ENCODE measurements at places on chromosomes 16 and 17. TPM values are rescaled to one million over a fixed set of nuclear protein-coding genes. Genes with fewer than 3 reads are reported as not detected.
A peak's percentile ranks its signal among the peaks of the same experiment; 100 is the strongest.

ATP2A1 gene
- 5.6 TPM for total RNA-seq

SCPEP1 gene
- total RNA-seq, result 41.3 TPM

PLD6 gene
- total RNA-seq, result 1.2 TPM

NPIPB2 gene
- 24.7 TPM for total RNA-seq

KRT33B gene
- not detected for total RNA-seq

GRCh38 chr16:7218936-7219335 lies 113.7 kb upstream of the RBFOX1 start:
- H3K4me1 ChIP-seq, result no peaks in the 10 kb centered on the region
- no peak overlapping the region for H3K4me3 ChIP-seq
- no peak for DNase-seq
- no peak overlapping the region for H3K27ac ChIP-seq
- peaks cover 84% of the 10 kb centered on the region for H3K36me3 ChIP-seq

DNA sequence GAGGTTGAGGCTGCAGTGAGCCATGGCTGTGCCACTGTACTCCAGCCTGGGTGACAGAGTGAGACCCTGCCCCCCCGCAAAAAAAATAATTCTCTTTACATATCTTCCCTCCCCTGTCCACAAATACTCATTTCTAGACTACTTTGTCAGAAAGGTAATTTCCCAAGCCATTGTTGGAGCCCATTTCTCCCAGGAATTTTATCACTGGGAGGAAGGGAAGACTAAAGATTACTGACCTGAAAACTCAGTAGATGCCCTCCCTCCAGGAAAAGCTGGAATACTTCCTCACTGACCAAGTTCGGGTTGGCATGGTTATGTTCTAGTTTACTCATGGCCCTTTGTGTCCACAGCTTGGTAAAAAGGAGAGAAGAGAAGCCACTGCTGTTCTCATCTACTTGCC lies 4.1 kb downstream of the CALCOCO2 start:
- no peak overlapping the region for H3K4me3 ChIP-seq
- H3K27ac ChIP-seq, result no peak overlapping the region
- no peak for DNase-seq
- H3K27me3 ChIP-seq, result no peaks in the 10 kb centered on the region
- H3K4me1 ChIP-seq, result peaks cover 3% of the 10 kb centered on the region

DNA sequence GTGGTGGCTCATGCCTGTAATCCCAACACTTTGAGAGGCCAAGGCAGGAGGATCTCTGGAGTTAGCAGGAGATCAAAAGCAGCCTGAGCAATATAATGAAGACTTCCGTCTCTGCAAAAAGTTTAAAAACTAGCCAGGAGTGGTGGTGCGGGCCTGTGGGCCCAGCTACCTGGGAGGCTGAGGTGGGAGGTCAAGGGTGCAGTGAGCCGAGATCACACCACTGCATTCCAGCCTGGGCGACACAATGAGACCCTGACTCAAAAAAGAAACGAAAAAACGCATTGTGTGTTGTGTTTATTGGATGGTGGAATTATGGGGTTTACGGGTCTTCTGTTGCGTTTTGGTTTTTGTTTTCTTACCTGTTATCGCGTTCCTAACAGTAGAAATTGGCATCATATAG lies 863 bp upstream of the DDX19A start:
- no peaks in the 10 kb centered on the region for H3K27me3 ChIP-seq
- H3K4me1 ChIP-seq, result peaks cover 24% of the 10 kb centered on the region
- H3K4me3 ChIP-seq, result peak overlapping the region; percentile 94
- H3K36me3 ChIP-seq, result peaks cover 9% of the 10 kb centered on the region

DNA sequence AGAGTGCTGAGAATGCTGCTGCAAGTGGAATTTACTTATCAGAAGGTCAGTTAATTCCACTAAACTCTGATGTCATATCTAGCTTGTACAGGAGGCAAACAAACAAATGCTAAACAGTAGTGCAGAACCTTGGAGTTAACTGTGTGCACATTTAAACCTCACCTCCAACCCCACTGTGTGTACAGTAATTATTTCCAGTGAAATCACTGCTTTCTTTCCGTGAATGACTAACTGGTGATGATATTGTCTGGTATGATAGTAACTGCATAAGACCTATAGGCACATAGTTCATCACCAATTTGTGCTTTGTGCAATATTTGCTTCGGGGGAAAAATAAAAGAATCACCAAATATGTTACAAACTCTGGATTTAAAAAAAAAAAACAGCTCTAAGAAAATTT lies 492.5 kb upstream of the HSBP1 start:
- no peaks in the 10 kb centered on the region for H3K36me3 ChIP-seq
- H3K4me3 ChIP-seq, result no peak overlapping the region
- H3K4me1 ChIP-seq, result no peaks in the 10 kb centered on the region
- no peaks in the 10 kb centered on the region for H3K27me3 ChIP-seq
- no peak overlapping the region for H3K27ac ChIP-seq

DNA sequence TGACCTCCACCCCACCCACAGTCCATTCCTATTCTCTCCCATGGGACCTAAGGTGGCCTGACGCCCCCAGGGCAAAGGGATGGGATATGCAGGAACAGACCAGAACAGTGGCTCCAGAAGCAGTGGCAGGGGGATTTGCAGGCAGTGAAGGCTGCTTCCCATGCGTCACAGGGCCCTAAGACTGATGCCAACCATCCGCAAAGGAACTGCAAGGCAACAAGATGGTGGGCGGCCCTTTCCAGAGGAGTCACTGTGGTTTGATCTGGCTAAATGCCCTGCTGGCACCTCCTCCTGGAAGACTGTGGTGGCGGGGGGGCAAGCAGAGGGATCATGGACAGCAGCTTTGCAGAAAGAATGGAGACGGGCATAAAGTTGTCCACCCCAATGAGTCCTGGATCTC lies 4.4 kb upstream of the SLC39A11 start:
- H3K27me3 ChIP-seq, result no peaks in the 10 kb centered on the region
- H3K36me3 ChIP-seq, result no peaks in the 10 kb centered on the region

DNA sequence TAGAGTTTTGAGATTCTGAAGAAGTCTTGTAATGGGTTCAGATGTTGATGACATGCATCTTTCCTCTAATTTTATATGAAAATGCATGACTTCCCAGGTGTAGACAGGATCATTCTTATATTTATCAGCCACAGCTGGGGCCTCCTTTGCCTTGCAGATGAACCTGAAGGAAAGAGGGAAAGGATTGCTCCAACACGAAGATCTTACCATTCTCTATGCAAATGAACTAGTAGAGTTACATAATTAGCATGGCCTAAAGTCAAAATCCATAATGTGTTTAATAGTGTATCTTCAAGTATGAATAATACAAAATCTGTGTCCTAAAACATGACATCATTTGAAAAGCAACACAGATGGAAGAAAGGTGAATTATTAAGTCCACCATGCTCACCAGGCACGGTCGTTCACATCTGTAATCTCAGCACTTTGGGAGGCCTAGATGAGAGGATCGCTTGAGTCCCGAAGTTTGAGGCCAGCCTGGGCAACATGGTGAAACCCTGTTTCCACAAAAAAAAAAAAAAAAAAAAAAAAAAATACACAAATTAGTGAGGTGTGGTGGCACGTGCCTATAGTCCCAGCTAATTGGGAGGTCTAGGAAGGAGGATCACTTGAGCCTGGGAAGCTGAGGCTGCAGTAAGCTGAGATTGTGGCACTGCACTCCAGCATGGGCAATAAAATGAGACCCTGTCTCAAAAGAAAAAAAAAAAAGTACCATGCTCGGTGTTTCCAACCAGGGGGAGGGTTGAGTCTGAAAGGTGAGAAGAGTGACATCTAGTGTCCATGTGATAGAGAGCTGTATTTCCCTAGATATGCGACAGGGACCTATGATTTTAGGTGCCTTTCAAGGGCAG lies 6.3 kb downstream of the VWA3A start:
- no peak overlapping the region for H3K4me3 ChIP-seq
- H3K27me3 ChIP-seq, result no peaks in the 10 kb centered on the region
- peak overlapping the region; percentile 35 for H3K27ac ChIP-seq
- H3K36me3 ChIP-seq, result no peaks in the 10 kb centered on the region
- no peak for DNase-seq
- peaks cover 28% of the 10 kb centered on the region for H3K4me1 ChIP-seq

DNA sequence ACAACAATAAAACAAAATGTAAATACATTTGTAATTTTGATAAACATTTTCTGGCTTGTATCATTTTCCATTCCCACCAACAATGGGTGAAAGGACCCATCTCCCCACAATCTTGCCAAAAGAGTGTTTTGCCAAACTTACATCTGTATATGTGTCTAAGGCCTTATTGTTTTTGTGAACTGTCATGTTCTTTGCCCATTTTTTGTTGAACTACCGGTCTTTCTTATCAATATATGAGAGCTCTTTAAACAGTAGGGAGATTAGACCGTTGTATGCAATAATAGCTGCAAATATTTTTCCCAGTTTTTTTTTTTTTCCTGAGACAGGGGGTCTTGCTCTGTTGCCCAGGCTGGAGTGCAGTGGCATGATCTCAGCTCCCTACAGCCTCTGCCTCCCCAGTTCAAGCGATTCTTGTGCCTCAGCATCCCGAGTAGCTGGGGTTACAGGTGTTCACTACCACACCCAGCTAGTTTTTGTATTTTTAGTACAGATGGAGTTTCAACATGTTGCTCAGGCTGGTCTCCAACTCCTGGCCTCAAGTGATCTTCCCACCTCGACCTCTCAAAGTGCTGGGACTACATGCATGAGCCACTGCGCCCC lies 9.6 kb upstream of the STX4 start:
- no peak overlapping the region for H3K4me3 ChIP-seq
- peaks cover 4% of the 10 kb centered on the region for H3K4me1 ChIP-seq
- H3K27me3 ChIP-seq, result no peaks in the 10 kb centered on the region
- H3K27ac ChIP-seq, result no peak overlapping the region
- no peak for DNase-seq

DNA sequence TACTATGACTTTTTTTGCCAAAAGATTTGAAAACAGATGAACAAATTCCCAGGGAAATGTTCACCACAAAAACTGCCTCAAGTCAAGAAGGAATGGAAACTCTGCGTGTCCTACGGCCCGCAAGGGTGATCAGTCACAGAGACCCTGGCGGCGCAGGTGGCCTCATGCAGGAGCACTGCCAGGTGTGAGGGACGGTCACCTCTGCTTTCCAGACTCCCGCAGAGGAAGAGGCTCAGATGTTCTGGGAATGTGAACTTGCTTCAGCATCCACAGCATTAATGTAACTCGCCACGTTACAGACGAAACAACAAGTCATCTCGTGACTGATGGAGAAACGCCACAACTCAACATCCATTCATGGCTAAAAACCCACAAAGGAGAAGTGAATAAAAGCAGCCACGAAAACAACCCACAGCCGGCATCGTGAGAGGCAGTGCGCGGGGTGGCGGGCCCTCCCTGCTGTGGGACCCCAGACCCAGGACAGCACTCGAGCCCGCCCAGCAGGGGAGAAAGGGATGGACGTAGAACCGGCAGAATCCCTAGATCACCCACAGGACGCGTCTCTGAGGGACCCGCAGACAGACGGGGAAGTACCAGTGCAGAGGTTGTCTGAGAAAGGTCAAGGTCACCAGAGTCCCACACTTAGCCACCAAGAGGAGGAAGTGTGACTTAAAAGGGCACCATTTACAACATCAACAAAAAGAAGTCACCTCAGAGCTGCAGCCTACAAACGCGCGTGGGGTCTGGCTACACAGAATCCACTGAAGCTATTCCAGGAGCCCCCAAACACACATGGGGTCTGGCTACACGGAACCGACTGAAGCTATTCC lies 76.9 kb upstream of the GNG13 start:
- H3K36me3 ChIP-seq, result no peaks in the 10 kb centered on the region
- H3K4me3 ChIP-seq, result no peak overlapping the region
- no peaks in the 10 kb centered on the region for H3K27me3 ChIP-seq
- H3K27ac ChIP-seq, result peak overlapping the region; percentile 37
- no peak for DNase-seq
- no peaks in the 10 kb centered on the region for H3K4me1 ChIP-seq

- DNase-seq, result no peak
- no peak overlapping the region for H3K27ac ChIP-seq
Observed at GRCh38 chr16:63652091-63652490, 1469.8 kb downstream of the CDH11 start.

- DNase-seq, result no peak
- no peak overlapping the region for H3K27ac ChIP-seq
- no peak overlapping the region for H3K4me3 ChIP-seq
- peaks cover 6% of the 10 kb centered on the region for H3K4me1 ChIP-seq
Observed at GRCh38 chr17:59002126-59002525, 104.6 kb downstream of the TRIM37 start.

DNA sequence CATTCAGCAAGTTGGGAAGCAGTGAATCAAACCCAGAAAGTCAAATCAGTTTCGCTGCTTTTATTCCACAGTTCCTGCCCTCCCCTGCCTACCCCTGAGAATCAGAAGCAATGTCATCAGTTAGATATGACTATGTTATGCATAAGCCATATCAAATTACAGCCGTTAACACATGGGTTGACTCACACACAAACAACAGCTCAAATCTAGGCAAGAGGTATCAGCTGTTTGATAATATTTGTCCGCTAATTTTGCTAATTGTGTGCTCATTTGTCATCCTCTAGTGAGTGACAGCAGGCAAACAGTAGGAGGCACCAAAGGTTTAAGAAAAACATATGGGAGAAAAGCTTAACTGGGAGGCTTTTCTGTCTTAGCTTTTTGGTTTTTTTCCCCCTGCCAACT lies 327.4 kb upstream of the CCL2 start:
- peaks cover 53% of the 10 kb centered on the region for H3K4me1 ChIP-seq
- DNase-seq, result no peak
- no peaks in the 10 kb centered on the region for H3K27me3 ChIP-seq
- H3K27ac ChIP-seq, result no peak overlapping the region
- no peaks in the 10 kb centered on the region for H3K36me3 ChIP-seq

DNA sequence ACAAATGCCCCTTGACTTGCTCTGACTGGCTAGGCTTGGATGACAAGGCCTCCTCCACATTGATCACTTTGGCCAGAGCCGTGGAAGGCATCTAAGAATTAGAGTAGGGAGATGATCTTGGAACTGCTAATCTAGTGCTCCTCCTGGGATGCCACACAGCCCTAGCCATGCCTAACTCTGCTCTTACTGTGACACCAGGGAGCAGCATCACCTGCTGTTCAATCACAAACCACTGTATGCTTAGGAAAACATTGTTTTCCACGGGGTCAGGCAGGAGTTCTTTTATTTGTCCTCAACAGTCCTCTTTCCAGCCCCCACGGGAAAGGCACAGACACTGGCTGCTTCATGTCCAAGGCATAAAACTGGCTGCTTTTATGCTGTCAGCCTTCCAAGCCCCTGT lies 46.3 kb downstream of the C16orf78 start:
- no peaks in the 10 kb centered on the region for H3K4me1 ChIP-seq
- no peak for DNase-seq
- H3K36me3 ChIP-seq, result no peaks in the 10 kb centered on the region
- H3K27ac ChIP-seq, result no peak overlapping the region
